Upper lobe of left lung (tissue), 6 donors: ENCODE measurements at places on chromosomes 4 and X. TPM values are rescaled to one million over a fixed set of nuclear protein-coding genes. Genes with fewer than 3 reads are reported as not detected.

- H3K27me3 ChIP-seq = no peaks in the 10 kb centered on the region
- H3K36me3 ChIP-seq = no peaks in the 10 kb centered on the region
- no peak for DNase-seq
- H3K4me1 ChIP-seq = peaks cover 14% of the 10 kb centered on the region
Observed at GRCh38 chr4:159229164-159229563, 126.3 kb downstream of the RAPGEF2 start.

The PDGFC gene
- 31.1 TPM for total RNA-seq

DNA sequence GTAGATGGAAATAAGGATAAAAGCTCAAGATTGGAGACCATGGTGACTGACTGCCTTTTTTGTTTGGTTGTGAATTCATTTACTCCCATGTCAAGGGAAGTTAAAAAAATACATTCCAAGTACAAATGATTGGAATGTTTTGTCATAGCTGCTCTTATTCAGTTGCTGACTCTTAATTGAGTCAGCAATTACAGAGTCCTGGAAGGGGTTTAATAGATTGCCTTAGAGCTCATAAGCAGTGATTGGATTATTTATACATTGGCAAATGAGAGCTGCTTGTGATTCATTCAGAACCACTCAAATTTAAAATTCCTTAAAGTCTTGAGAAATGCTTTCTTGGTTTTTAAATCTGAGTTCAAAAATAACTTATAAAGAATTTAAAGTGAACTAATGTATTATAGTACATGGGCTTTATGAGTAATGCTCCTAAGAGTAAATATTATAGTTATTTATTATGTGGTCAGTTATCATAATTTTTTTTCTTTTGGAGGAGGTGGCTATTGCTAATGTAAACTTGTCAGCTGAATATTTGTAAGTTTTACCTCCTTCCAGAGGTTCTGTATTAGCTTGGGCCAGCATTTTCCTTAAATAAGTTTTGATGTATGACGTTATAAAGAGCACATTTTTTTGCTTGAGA, 13.6 kb downstream of the JADE1 start:
- peaks cover 19% of the 10 kb centered on the region for H3K4me1 ChIP-seq
- H3K27me3 ChIP-seq = no peaks in the 10 kb centered on the region
- H3K4me3 ChIP-seq = no peak overlapping the region

DNA sequence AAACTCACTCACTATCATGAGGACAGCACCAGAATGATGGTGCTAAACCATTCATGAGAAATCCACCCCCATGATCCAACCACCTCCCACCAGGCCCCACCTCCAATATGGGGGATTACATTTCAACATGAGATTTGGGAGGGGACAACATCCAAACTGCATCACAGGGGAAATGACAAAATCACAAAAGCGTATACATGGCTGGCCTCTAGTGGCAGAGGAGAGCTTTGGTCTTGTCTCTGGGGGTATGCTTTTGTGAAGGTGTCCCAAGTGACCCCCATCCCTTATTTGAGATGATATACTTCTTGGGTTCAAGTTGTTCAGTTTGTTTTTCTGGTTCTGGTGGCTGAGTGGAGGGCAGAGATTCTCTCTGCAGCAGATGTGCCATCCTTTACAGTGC, 8.5 kb upstream of the SETD7 start:
- no peak overlapping the region for H3K27ac ChIP-seq
- H3K36me3 ChIP-seq = no peaks in the 10 kb centered on the region
- DNase-seq = no peak

DNA sequence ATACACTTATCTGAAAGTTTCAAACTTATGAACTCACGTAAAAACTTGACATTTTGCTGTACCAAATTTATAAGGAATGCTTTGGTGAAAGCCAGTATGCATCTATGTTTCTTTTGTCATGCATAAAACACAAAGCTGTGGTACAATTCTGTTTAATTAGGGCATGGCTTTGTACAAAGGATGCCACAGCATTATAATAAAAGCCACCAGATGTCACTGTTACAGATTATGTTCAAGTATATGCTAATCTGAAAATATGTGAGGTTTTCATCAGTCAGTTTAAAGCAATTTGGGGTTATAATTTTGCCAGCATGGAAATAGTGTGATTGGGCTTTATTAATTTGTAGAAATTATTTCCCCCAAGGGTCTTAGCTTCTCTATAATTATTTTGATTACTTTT, 69.0 kb downstream of the ATOH1 start:
- no peak overlapping the region for H3K4me3 ChIP-seq
- H3K36me3 ChIP-seq = no peaks in the 10 kb centered on the region
- no peaks in the 10 kb centered on the region for H3K4me1 ChIP-seq
- no peaks in the 10 kb centered on the region for H3K27me3 ChIP-seq
- no peak for DNase-seq

- H3K36me3 ChIP-seq = no peaks in the 10 kb centered on the region
- H3K27ac ChIP-seq = no peak overlapping the region
- no peak for DNase-seq
- no peaks in the 10 kb centered on the region for H3K4me1 ChIP-seq
Observed at GRCh38 chr4:56739066-56739777, 58.1 kb upstream of the HOPX start.

The CTAG1A gene
- total RNA-seq = not detected

DNA sequence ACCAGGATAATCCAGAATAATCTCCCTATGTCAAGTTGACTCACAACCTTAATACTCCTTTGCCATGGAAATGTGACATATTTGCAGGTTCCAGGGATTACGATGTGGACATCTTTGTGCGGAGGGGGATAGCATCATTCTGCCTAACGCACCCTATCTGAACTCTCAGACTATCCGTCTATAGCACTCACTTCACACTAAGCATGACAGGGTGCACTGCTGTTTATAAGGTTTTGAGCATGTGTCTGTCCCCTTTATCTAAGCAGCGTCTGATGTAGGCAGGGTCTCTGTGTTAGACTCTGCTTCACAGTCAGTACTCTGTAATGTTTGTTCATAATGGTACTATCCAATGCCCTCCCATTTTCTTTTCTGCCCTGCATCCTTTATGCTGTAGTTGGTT, 43.4 kb upstream of the PRSS48 start:
- no peaks in the 10 kb centered on the region for H3K27me3 ChIP-seq
- no peak overlapping the region for H3K4me3 ChIP-seq
- no peaks in the 10 kb centered on the region for H3K4me1 ChIP-seq
- H3K27ac ChIP-seq = no peak overlapping the region
- no peak for DNase-seq
